ENCODE measurements at places on chromosomes 3 and 15.

GRCh38 chr15:66897416-66897815 is 168.0 kb upstream of the SMAD3 start:
- DNase-seq = no peak

DNA sequence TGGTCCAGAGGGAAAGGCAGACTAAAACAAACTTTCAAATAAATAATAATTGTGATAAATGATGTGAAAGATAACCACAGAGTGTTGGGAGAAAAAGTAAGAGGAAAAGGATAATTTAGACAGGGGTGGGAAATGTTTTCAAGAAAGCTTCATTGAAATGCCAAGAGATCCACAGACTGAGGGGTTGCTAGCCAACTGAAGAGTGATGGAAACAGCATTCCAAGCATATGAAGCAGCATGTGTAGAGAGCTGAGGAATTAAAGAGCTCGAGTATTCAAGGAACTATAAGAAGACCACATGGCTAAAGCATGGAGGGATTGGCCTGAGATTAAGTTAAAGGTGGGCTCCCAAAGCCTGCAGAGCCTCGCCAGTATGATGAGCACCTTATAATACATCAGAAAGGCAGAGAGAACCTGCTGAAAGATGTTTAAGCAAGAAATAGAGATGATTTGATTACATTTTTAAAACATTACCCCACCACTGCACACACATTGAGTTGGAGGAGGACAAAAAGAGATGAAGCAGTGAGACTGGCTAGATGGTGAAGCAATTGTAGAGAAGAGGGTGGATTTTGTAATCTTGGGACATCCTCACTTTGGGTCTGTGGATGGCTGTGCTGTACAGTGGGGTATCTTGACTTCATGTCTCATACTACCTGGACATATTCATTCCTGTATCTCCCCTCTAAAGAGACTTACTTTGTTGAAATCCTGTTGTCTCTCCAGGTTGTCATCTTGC is 100.8 kb downstream of the STAC start:
- no peak for DNase-seq

DNA sequence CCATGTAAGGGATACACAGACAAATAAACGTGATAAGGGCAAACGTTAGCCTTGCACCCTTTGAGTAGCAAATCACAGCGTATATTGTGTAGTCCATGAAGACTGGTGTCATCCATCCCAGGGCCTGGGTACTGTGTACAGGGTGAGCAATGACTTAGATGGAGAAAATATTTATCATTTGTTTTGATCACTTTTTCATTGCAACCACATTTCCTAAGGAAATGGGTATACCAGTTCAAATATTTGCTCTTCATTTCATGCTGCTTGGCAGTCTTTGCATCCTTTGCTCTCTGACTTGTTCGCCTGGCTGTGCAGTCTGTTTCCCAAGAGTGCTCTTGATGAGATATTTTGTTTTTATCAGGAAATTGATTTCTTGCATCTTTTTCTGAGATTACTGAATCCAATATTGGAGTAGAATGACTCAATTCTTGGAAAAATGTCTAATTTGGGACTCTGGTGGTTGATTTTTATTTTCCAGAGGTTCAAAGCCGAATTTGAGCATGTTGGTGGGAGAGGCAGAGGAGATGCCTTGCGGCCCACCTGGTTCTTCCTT is 424.6 kb upstream of the SEMA6D start:
- no peak for DNase-seq

- DNase-seq = no peak
Measured at GRCh38 chr3:188534633-188535032, 380.7 kb downstream of the LPP start.

- DNase-seq = no peak
Measured at GRCh38 chr3:30516238-30516637, 90.2 kb upstream of the TGFBR2 start.

DNA sequence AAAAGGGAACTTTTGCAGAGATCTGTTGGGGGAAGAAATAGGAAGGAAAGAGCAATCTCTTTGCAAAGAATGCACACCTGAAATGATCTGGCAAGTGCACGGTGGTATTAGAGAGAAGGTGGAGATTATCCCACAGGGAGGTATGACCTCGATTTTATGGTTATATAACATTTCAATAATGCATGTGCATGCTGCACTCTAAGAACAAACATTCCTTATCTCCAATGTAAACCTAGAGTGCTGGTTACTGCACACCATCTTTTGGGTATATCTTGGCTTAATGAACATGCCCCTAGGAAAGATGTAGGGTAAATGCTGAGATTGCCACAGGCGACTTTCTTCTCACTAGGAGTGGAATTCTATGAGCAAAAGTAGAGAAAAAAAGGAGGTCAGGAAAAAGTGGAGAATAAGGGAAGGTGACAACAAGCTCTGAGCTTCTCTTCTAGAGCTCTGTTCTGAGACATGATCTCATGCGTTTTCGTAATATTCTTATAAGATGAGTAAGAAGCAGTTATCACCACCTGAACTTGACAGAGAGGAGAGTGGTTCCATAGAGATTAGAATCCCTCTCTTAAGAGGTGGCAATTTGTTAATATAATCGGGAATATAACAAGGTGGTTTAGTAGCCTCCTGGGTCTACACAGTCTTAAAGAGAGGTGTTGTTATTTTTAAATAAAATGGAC is 117.5 kb upstream of the TMC3 start:
- no peak for DNase-seq

DNA sequence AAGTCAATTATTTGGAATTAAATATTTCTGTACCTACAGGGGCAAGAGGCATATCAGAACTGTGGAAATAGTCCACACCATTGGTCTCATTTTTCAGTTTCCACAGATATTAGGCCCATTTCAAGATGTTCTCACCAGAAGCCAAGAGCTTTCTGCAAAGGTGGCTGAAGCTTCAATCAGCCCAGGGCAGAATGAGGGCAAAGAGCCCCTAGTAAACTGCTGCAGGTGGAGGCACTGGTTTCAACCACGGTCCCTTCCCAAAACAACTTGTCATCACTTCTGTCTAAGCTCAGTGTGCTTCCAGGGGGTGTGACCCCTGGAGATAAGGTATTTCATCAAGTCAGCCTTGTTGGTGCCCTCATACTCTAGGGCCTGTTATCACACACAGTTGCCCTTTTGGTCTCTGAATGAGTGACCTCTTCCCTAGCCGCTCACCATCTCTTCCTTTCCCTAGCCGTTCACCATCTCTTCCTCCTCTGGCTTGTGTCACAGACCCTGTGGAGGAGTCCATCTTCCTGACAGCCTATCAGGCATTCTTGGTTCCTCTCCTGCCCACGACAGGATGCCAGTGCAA is 21.2 kb downstream of the IL17RD start:
- no peak for DNase-seq

- DNase-seq = no peak
Measured at GRCh38 chr15:97576929-97577645, 383.4 kb upstream of the ARRDC4 start.

DNA sequence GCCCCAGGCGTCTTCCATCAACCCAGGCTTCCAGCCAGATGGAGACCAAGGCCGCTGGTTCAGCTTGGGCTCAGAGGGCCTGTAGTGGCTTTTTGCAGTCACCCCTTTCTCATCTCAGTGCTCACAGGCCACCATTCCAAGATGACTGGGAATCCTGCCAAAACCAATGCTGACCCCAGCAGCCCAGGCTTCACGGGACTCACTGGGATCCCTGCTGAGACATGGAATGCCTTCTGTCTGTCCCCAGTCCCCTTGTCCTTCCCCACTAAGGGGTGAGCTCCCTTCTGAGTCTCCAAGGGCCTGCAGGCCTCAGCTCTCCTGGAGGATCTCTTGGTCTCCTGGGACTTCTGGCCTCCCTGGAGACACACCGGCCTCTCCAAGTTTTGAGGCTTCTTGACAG is 77.4 kb upstream of the SEC13 start:
- no peak for DNase-seq

DNA sequence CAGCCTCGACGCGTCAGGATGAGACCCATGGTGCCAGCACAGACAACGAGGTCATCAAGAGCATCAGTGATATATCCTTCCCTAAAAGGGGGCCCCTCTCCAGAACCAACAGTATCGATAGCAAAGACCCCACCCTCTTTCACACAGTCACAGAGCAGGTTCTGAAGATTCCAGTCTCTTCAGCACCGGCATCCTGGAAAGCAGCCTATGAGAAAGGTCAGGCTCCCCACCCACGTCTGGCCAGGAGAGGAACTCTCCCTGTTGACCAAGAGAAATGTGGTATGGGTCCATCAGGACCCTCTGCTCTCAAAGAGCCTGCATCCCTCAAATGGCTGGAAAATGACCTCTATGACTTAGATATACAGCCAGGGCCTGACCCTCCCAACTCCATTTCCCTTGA is 11.6 kb downstream of the ANKRD34C start:
- DNase-seq = no peak

DNA sequence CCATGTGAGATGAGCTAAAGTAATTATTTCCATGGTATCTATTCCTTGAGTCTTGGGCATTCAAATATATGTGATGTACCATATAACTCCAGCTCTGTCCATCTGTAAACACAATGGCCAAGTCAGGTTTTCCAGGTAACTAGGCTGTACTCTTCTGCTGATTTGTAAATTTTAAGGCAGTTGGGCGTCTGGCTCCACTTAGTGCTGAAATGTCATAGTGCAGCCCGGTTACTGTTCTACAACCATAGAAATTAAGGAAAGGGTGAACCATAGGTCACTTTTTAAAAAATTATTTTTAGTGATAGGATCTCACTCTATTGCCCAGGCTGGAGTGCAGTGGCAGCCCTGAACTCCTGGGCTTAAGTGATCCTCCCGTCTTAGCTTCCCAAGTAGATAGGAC is 44.7 kb upstream of the GOLM2 start:
- DNase-seq = no peak

GRCh38 chr3:17747174-17747889 is 4.9 kb upstream of the TBC1D5 start:
- DNase-seq = no peak

GRCh38 chr3:124780356-124780755 is 50.1 kb downstream of the UMPS start:
- no peak for DNase-seq

- no peak for DNase-seq
Measured at GRCh38 chr3:17985658-17986347, 243.4 kb upstream of the TBC1D5 start.

DNA sequence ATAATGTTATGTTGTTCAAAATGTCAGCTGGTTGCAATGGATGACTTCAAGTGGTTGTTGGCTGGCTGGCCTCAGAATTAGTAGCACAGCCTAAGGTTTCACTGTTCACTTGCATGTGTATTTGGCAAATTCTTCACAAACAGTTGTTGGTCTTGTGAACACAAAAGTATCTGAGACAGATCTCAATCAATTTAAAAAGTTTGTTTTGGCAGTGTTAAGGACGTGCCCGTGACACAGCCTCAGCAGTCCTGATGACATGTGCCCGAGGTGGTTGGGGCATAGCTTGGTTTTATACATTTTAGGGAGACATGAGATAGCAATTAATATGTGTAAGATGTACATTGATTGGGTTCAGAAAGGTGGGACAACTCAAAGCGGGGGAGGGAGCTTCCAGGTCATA is 436.0 kb downstream of the AGBL1 start:
- no peak for DNase-seq

GRCh38 chr15:27175472-27176153 is 204.6 kb downstream of the GABRG3 start:
- DNase-seq = no peak

DNA sequence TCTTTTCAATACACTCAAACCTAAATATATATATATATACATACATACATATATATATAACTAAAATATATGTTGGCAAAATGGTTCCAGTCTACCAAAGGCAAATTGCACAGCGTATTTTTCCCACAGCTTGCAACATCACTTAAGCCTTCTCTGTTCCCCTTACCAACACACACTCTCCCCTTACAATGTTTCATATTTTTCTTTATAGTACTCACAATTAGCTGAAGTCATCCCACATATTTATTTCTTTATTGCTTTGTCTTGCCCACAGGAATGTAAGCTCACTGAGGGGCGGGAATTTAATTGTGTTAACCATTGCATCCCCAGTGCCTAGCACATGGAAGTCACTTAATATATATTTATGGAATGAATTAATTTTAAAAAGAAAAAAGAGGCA is 288.3 kb downstream of the ULK4 start:
- no peak for DNase-seq

GRCh38 chr3:58092521-58092920 is 84.3 kb downstream of the FLNB start:
- DNase-seq = no peak

DNA sequence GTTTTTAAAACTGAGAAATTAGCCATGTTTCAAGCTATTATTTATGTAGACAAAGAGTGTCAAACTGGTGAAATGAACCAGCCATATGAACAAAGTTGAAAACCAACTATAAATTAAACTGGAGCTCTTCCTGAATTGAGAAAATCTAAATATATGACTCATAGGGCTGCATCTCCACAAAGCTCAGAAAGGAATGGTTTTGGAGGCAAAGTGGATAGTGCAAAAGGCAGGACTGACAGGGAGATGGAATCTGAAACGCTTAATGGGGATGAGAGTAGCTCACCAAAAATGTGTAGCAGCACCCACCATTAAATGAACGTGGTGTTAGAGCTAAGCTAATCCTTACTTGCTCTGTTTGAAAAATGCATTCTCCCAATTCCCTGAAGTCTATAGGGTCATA is 1066.0 kb downstream of the AGBL1 start:
- DNase-seq = no peak

GRCh38 chr15:29668120-29668602 is 154.1 kb downstream of the TJP1 start:
- no peak for DNase-seq

- DNase-seq = no peak
Measured at GRCh38 chr3:62373714-62374333, 474 bp upstream of the FEZF2 start.

- no peak for DNase-seq
Measured at GRCh38 chr15:84834969-84835368, 17.8 kb downstream of the ALPK3 start.

- no peak for DNase-seq
Measured at GRCh38 chr3:72630969-72631344, 217.3 kb downstream of the SHQ1 start.

GRCh38 chr3:135238871-135239614 is 444.0 kb downstream of the EPHB1 start:
- DNase-seq = no peak

GRCh38 chr3:129554356-129555152 is 11.6 kb downstream of the H1-8 start:
- DNase-seq = no peak

GRCh38 chr15:65835447-65835846 is 33.8 kb upstream of the RAB11A start:
- no peak for DNase-seq

DNA sequence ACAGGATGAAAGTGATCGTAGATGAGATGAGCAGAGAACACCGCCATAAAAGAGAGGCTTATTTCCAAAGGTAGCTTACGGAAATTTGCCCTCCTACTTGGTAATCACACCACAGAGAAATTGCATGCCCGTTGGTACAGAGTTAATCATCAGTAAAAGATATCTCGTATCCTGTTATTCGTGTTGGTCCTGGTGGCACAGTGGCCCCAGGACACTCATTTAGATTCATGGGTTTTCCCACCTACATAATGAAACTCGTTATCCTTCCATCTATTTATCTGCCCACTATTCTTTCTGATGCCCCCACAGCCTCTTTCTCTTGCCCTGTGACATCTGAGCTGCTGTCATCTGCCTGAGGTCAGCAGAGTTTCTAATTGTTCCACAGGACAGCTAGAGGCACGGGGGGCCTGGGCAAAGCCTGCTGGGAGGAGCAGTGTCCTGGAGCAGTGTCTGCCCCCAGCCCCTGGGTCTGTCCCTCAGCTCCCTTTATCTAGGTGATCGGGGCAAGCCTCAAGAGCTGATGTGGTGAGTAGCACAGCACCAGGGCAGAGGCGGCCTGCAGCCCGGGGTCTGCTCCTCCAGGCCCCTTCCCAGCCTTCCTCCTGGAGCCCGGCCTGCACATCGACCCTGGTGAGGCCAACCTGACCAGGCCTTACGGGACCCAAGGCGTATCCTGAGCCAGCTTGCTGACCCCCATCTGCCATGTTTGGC is 42.2 kb downstream of the PXYLP1 start:
- DNase-seq = no peak
